Lower lobe of right lung (tissue), 2 donors: ENCODE measurements at places on chromosomes 1 and 21. TPM values are rescaled to one million over a fixed set of nuclear protein-coding genes. Genes with fewer than 3 reads are reported as not detected.
A peak's percentile ranks its signal among the peaks of the same experiment; 100 is the strongest.

The LDLRAD1 gene
- 13.7 TPM for total RNA-seq

The RIIAD1 gene
- not detected for total RNA-seq

GRCh38 chr21:31220575-31220974 is 123.5 kb downstream of the TIAM1 start:
- H3K27ac ChIP-seq = no peak overlapping the region
- no peaks in the 10 kb centered on the region for H3K36me3 ChIP-seq
- no peaks in the 10 kb centered on the region for H3K27me3 ChIP-seq
- H3K4me3 ChIP-seq = no peak overlapping the region

DNA sequence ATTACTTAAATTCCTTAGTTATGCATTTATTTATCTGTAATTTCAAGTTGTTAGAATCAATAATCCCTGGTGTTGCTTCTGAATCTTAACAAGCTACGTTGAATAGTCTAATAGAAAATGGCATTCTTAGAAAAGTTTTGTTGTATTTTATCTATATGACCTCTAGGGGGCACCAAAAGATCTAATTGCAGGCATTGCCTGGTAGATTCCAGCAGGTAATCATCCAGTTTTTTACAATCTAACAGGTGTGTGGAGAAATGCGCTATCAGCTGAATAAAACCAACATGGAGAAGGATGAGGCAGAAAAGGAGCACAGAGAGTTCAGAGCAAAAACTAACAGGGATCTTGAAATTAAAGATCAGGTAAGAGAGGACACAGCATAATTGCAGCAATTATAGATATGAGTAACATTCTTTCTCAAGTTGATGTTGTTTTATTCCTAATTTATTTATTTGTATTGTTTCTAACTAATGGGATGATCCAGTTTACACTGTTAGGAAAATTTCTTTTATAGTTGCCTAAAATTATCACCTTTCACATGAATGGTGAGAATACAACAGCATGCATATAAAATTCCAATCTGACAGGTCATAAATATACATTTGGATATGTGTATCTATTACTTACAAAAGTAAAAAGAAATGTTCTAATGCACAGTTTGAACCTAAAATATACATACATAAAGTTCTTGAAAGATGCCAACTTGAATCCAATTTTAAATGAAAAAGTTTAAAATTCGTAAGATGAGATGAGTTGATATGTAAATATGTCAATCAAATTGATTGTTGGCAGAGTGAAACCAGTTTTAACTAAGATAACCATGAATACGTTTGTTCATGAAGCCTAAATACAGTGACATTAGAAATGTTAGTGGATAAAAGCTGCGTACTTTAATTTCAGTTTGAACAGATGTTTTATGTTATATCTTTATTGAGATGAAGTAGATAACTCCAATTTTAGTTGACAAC is 88.4 kb downstream of the SDCCAG8 start:
- H3K27me3 ChIP-seq = no peaks in the 10 kb centered on the region
- DNase-seq = no peak
- no peak overlapping the region for H3K4me3 ChIP-seq
- no peaks in the 10 kb centered on the region for H3K4me1 ChIP-seq
- peaks cover 37% of the 10 kb centered on the region for H3K36me3 ChIP-seq
- no peak overlapping the region for H3K27ac ChIP-seq

The PLA2G2A gene
- 181 TPM for total RNA-seq

- H3K36me3 ChIP-seq = peaks cover 33% of the 10 kb centered on the region
- H3K27ac ChIP-seq = peak overlapping the region; percentile 33
- DNase-seq = no peak
Measured at GRCh38 chr1:88985692-88986091, 6.7 kb downstream of the KYAT3 start.

GRCh38 chr21:29145852-29146453 is 15.5 kb downstream of the MAP3K7CL start:
- H3K27ac ChIP-seq = peak overlapping the region; percentile 31
- no peaks in the 10 kb centered on the region for H3K36me3 ChIP-seq
- DNase-seq = no peak
- no peak overlapping the region for H3K4me3 ChIP-seq

The MFAP2 gene
- total RNA-seq = 11.9 TPM

- no peaks in the 10 kb centered on the region for H3K36me3 ChIP-seq
- H3K27me3 ChIP-seq = peaks cover 15% of the 10 kb centered on the region
- no peak overlapping the region for H3K4me3 ChIP-seq
- no peak for DNase-seq
- no peaks in the 10 kb centered on the region for H3K4me1 ChIP-seq
Measured at GRCh38 chr1:11350265-11350664, 77.3 kb downstream of the UBIAD1 start.

The OR2T35 gene
- not detected for total RNA-seq

DNA sequence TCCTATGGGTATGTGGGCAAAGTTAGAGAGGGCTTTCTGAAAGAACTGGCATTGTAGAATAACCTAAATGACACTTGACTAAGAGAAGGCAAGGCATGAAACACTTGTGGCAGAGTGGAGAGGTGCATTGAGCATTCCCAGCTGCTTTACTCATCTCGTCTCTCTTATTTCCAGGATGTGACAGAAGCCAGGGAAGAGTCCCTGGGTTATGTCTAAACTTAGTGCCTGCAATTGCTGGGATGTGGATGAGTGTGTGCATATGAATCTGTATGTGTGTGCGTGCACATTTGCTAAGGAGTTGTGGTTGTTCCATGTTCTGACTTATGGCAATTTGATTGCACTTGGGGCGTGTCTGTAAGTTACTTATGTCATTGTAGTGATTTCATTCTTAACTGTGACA is 1326.5 kb upstream of the B3GALT2 start:
- H3K4me1 ChIP-seq = no peaks in the 10 kb centered on the region
- H3K27me3 ChIP-seq = no peaks in the 10 kb centered on the region
- no peak for DNase-seq
- H3K27ac ChIP-seq = no peak overlapping the region

The CYP4A11 gene
- not detected for total RNA-seq

The VHLL gene
- not detected for total RNA-seq

GRCh38 chr1:156427957-156428356 is 58.9 kb downstream of the RHBG start:
- DNase-seq = no peak

GRCh38 chr1:75188892-75189291 is 54.7 kb downstream of the LHX8 start:
- H3K27me3 ChIP-seq = no peaks in the 10 kb centered on the region
- no peak overlapping the region for H3K4me3 ChIP-seq
- H3K27ac ChIP-seq = no peak overlapping the region
- no peak for DNase-seq
- no peaks in the 10 kb centered on the region for H3K36me3 ChIP-seq

DNA sequence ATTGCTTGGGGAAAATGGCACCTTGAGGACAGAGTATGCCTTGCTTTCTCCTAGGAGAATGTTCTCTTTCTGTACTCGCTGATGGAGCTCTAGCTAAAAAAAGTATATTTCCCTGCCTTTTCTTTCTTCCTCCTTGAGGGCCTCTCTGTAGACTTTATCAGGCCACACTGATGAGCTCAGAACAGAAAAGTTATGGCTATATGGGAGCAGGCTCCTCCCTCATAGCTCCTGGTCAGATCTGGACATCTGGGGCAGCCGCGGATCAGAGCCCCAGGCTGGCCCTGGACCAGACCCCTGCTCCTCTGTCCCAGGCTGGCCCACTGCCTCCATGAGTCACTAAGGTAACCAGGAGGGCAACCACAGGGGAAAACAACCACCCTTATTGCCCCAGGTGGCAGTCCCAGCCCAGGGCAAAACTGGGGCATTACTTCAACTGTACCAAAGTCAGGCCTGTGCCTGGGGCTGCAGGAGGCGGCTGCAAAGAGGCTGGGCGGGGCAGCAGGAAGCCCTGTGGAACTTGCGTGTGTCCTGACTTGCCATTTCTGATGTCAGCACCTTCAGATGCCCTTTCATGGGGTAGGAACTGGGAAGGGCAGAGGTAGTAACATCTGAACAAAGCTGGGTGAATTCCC is 26.3 kb upstream of the ZNF648 start:
- no peak for DNase-seq
- no peak overlapping the region for H3K27ac ChIP-seq
- peaks cover 9% of the 10 kb centered on the region for H3K4me1 ChIP-seq
- no peak overlapping the region for H3K4me3 ChIP-seq
- H3K27me3 ChIP-seq = no peaks in the 10 kb centered on the region

The ZNF593OS gene
- not detected for total RNA-seq

The COL24A1 gene
- 1.1 TPM for total RNA-seq

- H3K27ac ChIP-seq = peak overlapping the region; percentile 41
- H3K4me3 ChIP-seq = no peak overlapping the region
- H3K4me1 ChIP-seq = peaks cover 54% of the 10 kb centered on the region
- no peaks in the 10 kb centered on the region for H3K36me3 ChIP-seq
Measured at GRCh38 chr1:223704921-223705878, 7.1 kb upstream of the CAPN2 start.

DNA sequence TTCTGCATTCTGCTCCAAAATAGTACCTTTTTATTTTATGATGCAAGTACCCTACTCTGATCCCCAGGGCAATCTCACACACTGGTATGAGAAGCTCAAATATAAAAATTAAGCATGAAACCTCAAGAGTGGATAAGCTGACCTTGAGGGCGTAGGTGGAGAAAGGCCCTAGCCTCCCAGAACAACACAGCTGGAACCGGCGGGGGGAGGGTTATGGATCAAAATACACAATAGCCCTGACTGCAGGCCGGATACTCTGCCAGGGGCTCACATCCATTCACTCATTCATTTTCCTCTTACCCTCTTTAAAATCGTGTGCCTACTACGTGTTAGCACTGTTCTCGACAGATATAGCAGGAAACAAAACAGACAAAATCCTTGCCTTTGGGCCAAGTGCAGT is 32.8 kb upstream of the ECE1 start:
- DNase-seq = no peak
- H3K4me3 ChIP-seq = no peak overlapping the region
- peak overlapping the region; percentile 83 for H3K27ac ChIP-seq
- H3K36me3 ChIP-seq = no peaks in the 10 kb centered on the region
